Ureter (tissue), 1 donor: ENCODE measurements at places on chromosomes 2 and 18. TPM values are rescaled to one million over a fixed set of nuclear protein-coding genes. Genes with fewer than 3 reads are reported as not detected.

The HRH4 gene
- not detected for total RNA-seq

The FAM161A gene
- total RNA-seq, result 2.7 TPM

The FAM228A gene
- total RNA-seq, result 1.2 TPM

The DLX1 gene
- not detected for total RNA-seq

GRCh38 chr2:133755480-133756300 is 187.4 kb upstream of the NCKAP5 start:
- no peak for DNase-seq

DNA sequence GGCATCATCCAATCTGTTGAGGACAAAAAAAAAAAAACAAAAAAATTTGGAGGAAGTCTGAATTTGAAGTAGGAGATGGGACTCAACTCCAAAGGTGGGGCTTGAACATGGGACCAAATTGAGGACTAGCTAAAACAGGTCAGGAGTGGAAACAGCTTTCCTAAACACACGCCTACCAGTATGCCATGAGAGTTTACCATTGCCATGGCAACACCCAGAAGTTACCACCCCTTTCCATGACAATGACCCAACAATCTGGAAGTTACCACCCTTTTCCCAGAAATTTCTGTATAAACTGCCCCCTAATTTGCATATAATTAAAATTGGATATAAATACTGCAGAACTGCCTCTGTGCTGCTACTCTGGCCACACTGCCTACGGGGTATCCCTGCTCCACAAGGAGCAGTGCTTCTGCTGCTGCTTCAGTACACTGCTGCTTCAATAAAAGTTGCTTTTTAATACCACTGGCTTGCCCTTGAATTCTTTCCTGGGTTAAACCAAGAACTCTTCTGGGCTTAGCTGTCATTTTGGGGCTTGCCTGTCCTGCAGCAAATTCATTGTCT is 73.3 kb upstream of the FSIP2 start:
- DNase-seq, result no peak

- DNase-seq, result no peak
Observed at GRCh38 chr2:60549238-60549927, 4.1 kb downstream of the BCL11A start.

GRCh38 chr2:127067620-127068350 is 39.2 kb downstream of the BIN1 start:
- DNase-seq, result peak; percentile 79

GRCh38 chr2:203580844-203581243 is 45.7 kb upstream of the RAPH1 start:
- no peak for DNase-seq

- no peak for DNase-seq
Observed at GRCh38 chr2:98565941-98566340, 42.4 kb downstream of the COA5 start.

DNA sequence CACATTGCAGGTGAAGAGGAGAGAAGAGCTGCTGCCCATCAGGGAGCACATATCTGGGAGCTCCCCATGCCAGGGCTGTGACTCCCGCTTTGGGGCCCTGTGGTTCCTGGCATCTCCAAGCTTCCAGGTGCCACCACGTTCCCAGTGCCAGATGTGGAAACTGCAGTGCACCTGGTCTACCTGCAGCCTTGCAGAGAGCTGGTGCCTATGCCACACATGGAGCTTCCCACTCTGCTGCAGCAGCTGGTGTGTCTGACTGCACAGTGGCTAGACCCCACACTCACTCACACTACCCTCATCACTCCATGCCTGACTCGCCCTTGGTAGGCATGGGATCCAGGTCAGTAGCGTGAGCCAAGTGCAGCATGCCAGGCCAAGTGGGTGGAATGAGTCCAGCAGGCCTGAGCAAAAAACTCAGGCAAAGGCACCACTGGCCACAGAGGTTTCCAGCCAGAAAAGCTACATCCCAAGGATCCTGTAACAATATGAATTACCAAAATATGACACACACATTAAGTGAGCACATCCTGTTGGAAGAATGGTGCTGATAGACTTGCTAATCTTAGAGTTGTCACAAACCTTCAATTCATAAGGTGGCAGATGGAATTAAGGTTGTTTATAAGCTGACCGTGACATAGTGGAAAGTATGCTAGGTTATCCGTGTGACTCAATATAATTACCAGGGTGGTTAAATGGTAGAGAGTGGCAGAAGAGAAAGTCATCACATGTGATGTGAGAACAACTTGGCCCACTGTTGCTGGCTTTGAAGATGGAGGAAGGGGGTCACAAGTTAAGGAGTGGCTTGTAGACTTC is 150.9 kb downstream of the EHBP1 start:
- DNase-seq, result no peak

DNA sequence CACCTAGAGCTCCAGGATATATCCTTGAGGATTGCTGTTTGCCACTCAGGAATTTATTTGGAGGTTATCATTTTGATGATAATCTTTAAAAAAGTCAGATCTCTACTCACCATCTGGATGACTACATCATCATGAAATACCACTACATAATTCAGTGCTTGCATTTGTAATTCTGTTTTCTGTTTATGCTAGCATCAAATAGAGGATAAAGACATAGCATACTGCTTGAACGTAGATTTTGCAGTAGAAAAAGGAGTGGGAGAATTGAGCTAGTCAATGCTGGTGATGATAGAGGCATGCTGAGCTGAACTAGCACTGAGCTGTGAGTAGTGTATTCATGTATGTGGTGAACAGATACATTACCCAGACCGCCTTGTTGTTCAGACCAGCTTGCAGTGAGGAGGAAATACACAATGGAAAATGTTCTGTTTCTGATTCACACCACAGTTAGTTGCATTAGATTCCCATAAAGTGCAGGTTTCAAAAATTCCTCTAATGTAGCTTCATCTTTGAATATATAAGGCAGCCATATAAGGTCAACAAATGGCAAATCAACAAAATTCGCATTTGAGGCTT is 68.8 kb upstream of the CDC42EP3 start:
- no peak for DNase-seq

GRCh38 chr18:75830828-75831227 is 403.3 kb upstream of the SMIM21 start:
- DNase-seq, result no peak

DNA sequence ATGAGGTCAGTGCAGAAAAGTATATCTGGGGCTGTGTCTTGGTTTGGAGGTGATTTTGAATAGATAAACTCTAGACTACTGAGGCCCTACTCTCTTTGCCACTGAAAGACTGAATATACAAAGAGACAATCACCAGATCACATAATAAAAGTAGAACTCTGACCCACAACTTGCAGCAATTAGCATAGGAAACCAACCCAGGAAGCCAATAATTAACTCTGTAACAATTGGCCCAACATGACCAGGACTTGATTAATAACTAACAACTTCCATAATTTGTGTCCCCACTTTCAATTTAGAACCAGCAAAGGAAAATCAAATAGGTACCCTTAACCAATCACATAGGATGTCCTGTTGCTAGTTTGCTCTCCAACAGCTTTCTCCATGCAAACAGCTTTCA is 1104.9 kb upstream of the CELF4 start:
- DNase-seq, result no peak

GRCh38 chr2:239462671-239463506 is 62.1 kb upstream of the HDAC4 start:
- peak; percentile 39 for DNase-seq

- DNase-seq, result no peak
Observed at GRCh38 chr2:121527009-121527682, 3.5 kb upstream of the RNU4ATAC start.

- no peak for DNase-seq
Observed at GRCh38 chr2:9797086-9797485, 46.2 kb upstream of the TAF1B start.

DNA sequence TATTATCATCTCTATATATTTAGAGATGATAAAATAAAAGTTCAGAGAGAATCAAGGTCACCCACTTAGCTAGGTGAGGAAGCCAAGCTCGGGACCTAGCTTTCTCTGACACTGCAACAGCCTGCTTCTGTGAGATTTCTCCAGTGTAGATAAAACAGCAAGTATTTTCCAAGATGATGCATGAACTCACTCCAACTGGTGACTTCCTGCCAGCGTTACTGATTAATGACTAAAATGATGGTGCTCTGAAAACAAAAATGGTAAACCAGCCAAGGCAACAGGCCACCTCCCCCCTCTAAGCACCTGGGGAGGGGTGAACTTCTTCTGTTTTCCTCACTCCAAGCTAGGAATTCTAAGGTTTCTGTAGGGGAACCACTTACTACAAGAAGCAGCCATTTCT is 510.2 kb upstream of the ID2 start:
- DNase-seq, result no peak

DNA sequence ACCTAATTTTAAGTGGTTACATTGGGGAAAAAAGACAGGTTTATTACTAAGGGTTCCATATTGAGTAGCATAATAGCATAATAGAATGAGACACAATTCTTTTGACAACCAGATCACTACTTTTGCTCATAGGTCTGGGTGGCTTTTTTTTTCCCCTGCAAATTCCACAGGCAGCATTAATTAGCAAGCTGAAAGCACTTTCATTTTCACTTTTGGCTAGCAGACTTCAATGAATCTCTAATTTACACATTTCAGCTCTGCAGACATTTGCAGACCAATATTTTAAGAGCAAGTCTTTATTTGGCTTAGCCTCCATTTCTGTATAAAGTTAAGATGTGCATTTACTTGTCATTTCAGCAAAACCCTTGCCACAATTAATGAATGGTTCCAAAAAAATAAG is 185.5 kb downstream of the NOL4 start:
- no peak for DNase-seq

DNA sequence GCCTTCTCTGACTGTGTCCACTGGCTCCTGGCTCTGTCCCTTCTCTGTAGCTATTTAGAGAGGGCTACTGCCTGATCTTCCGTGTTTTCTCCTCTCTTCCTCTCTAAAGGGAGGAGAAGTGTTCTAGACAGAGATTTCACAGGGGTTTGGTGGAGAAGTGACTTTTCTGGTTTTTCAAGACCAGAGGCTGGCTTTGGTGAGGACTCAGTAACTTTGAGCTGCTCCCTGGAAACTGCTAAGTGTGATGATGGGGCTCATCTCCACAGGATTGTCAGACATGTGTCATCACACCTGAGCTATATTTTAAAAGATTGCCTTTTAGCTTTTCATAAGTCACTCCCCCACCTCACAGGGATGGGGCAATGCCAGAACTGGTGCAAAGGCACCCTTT is 6.2 kb downstream of the MAL start:
- DNase-seq, result no peak

- DNase-seq, result no peak
Observed at GRCh38 chr18:35889677-35890076, 82.8 kb upstream of the RMP24 start.

DNA sequence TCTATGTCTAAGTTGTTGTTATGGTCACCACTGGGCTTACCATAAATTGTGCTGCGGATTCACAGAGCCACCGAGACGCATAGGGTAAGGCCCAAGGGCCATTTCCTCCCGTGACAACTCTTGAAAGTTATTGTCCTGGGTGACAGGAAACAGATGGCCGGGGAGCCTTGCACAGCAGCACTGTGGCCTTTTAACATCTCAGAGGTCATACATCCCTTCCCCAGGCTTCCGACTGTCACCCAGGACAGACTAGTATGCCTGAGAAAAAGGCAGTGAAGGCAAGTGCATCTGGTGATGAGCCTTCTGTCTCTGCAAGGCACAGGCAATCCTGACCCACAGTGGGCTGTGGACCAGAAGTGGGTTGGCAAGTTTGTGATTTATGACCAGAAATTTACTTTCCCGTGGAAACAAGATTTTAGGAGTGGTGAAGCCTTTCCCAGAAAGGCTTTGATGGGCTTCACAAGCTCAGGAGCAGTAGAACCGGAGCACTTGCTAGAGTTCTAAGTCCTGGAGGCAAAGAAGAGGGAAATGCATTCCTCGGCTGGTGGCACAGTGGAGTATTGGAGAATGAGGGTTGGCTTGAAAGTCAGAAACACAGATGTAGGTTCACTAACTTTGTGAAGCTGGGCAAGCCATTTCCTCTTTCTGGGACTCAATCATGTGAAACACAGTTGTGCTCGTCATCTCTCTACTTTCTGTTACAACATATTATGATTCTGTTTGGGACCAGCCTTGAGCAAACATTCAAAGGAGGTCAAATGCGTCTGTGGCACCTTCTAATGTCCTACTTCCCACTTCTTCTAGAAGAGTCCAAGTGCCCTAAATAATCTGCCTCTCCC is 2.0 kb upstream of the CAPN14 start:
- DNase-seq, result peak; percentile 42

DNA sequence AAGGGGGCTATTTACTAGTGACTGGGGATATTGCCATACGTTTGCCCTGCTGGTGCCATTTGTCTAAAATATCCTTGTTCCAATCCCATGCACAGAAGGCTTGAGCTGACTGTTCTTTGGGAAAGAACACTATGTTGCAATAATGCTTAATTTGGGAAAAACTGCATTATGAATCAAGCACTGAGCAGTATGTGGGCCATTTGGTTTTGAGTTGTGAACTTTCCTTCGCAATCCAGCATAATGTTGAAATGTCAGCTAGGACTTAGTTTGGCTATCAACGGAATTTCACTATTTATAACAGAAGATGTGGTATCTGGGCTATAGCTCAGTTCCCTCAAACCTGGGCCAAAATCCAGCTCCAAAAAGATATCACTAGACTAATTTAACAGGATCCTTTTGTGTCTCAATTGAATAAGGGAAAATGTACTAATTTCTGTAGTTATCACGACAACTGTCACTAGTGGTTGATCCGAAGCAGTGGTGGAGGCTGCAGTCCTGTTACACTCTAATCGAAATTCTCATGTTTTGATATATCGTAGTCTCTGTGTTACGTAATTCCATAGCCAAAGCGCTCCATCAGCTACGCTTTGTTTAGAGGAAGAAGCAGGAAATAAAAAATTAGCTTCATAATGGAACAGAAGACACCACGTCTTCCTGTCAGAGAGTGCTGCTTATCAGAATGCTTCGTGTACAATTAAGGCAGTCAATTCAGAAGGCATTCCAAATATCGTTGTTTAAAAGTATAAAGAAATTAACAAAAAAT is 686.8 kb upstream of the SALL3 start:
- DNase-seq, result no peak

DNA sequence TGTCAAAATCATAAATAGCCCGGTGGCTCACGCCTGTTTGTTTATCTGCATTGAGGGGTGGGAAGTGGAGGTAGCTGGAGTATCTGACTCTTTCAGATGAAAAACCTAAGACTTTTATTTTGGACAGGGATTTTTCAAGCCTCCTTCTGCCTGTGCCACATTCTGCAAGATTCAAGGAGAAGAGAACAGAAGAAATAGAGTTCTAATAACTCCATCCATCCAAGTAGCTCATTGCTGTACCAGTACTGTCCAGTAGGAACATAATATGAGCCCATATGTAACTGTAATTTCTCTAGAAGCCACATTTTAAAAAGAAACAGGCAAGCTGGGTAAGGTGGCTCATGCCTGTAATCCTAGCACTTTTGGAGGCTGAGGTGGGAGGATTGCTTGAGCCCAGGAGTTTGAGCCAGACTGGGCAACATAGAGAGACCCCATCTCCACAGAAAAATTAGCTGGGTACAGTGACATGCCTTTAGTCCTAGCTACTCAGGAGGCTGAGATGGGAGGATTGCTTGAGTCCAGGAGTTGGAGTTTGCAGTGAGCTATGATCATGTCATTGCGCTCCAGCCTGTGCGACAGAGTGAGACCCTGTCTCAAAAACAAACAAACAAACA is 35.4 kb upstream of the NT5DC4 start:
- no peak for DNase-seq

DNA sequence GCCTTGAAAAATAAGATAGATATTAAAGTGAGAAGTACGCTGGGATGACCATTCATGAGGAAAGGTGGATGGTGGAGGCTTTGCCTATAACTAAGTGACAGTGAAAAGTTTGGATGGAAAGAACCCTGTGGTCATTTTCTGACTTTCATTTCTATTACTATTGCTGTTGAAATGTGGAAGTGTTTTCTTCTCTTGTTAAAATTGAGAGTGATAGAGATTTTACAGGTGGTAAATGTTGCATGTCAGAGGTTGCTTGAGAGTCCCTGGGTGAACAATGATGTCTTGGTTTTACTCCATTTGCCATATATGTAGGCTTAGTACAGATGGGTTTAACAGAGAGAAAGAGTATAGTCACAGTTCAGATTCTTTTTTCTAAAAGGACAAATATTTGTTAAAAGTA is 18.4 kb downstream of the NCOA1 start:
- DNase-seq, result no peak
